ENCODE measurements at places on chromosomes 2 and 18. TPM values are rescaled to one million over a fixed set of nuclear protein-coding genes. Genes with fewer than 3 reads are reported as not detected.

- no peak for DNase-seq
These were observed 43.4 kb downstream of the SPATS2L start for GRCh38 chr2:200349868-200350267.

ASIC4 gene
- 8.2 TPM for total RNA-seq

HSPE1 gene
- total RNA-seq = 59.8 TPM

DNA sequence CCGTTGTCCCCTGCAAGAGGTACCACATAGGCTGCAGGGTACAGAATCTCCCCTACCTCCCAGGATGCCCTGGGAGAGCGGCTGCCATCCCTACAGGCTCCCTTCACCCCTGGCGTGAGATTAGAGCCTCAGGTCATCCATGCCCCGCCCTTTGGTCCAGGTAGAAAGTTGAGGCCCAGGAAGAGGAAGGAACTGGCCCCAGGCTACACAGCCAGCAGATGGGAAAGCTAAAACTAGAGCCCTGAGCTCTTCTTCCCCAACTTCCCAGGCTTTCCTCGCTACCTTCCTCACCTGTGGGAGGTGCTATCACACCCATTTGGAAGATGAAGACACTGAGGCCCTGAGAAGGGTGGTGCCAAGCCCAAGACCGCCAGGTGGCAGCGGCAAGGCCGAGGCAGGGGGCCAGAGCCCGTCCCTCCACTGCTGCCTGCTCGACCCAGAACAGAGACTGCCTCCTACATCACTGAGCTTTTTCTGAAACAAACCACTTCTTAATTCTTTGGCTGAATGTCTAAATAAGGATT, 25.8 kb downstream of the CIB4 start:
- DNase-seq = no peak

GRCh38 chr2:109162999-109163398, 34.0 kb downstream of the SH3RF3 start:
- no peak for DNase-seq
